Karpas-422 (cell line): ENCODE measurements at places on chromosomes 1 and 21.

DNA sequence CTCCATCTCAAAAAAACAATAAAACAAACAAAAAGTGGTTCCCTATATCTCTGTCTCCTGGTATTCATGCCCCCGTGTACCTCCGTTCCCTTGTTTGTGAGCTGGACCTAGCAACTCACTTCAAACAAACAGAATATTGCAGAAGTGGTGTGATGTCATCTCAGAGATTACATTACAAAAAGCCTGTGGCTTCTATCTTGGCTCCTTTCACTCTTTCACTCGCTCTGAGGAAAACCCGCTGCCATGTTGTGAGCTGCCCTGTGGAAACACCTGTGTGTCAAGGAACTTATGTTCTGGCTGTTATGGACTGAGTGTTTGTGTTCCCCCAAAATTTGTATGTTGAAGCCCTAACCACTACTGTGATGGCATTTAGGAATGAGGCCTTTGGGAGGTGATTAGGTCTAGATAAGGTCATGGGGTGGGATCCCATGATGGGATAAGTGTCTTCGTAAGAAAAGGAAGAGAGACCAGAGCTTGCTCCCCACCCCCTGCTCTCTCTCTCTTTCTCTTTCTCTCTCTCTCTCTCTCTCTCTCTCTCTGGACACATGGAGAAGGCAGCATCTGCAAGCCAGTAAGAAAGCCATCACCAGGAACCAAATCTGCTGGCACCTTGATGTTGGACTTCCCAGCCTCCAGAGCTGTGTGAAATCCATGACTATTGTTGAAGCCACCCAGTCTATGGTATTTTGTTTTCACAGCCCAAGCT is 7.4 kb upstream of the HYI start:
- no peak for DNase-seq
- no peaks in the 10 kb centered on the region for H3K27me3 ChIP-seq

- H3K27me3 ChIP-seq: no peaks in the 10 kb centered on the region
- no peak overlapping the region for H3K27ac ChIP-seq
- no peak overlapping the region for H3K4me3 ChIP-seq
- no peaks in the 10 kb centered on the region for H3K4me1 ChIP-seq
Measured at GRCh38 chr1:224880593-224881307, 48.7 kb upstream of the DNAH14 start.

- DNase-seq: no peak
- H3K4me1 ChIP-seq: no peaks in the 10 kb centered on the region
- H3K27me3 ChIP-seq: no peaks in the 10 kb centered on the region
- no peak overlapping the region for H3K27ac ChIP-seq
- no peaks in the 10 kb centered on the region for H3K36me3 ChIP-seq
Measured at GRCh38 chr1:85596947-85597346, 16.4 kb downstream of the CCN1 start.

GRCh38 chr1:78755986-78756385 is 106.4 kb downstream of the IFI44 start:
- DNase-seq: no peak
- H3K27ac ChIP-seq: no peak overlapping the region
- no peaks in the 10 kb centered on the region for H3K4me1 ChIP-seq
- no peak overlapping the region for H3K4me3 ChIP-seq
- no peaks in the 10 kb centered on the region for H3K36me3 ChIP-seq

GRCh38 chr21:37909936-37910335 is 6.3 kb downstream of the KCNJ6 start:
- H3K27ac ChIP-seq: no peak overlapping the region
- H3K27me3 ChIP-seq: no peaks in the 10 kb centered on the region
- H3K4me3 ChIP-seq: no peak overlapping the region
- H3K36me3 ChIP-seq: no peaks in the 10 kb centered on the region
- H3K4me1 ChIP-seq: no peaks in the 10 kb centered on the region
- DNase-seq: no peak
